ENCODE measurements at places on chromosomes 3 and 15.

DNA sequence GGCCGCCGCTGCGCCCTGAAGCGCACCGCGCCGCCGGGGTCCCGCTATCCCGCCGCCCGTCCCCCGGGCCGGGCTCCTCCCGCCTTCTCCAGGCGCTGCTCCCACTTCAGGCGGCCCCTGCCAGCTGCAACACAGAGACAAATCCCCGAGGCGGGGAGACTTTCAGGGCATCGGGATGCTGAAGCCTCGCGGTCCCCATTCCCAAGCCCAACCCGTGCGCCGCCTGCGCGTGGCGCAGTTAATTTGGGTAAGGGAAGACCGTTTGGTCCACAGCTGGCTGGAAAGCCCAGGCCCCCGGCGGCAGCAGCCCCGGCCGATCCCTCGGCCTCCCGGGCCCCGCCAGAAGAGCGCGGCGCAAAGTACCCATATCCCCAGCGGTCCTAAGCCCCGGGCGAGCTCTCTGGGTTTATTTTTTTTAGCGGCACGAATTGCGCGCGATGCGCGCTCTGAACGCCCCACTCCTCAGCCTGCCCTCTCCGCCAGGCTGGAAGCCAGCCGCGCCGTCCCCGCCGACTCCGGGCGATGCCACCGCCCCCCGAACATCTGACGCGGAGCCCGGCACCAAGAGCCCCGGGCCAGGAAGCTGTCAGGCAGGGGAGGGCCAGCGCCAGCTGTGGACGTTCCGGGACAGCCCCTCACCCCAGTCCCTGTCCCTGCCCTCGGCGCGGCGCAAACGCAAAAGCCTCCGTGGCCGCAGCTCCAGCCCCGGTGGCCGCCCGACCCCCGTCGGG is 517 bp downstream of the FBN1 start:
- no peak for DNase-seq

DNA sequence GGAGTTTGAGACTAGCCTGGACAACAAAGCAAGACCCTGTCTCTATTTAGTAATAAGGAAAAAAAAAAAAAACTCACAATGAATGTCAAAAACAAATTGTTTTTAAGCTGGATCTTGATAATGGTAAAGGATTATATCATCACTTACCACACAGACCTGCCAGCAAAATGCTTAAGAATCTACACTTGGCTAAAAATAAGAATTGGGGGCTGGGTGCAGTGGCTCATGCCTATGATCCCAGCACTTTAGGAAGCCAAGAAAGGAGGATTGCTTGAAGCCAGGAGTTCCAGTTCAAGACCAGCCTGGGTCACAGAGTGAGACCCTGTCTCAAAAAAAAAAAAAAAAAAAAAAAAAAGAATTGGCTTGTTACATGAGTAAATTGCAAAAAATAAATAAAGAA is 31.0 kb downstream of the ACAP2 start:
- DNase-seq: no peak

DNA sequence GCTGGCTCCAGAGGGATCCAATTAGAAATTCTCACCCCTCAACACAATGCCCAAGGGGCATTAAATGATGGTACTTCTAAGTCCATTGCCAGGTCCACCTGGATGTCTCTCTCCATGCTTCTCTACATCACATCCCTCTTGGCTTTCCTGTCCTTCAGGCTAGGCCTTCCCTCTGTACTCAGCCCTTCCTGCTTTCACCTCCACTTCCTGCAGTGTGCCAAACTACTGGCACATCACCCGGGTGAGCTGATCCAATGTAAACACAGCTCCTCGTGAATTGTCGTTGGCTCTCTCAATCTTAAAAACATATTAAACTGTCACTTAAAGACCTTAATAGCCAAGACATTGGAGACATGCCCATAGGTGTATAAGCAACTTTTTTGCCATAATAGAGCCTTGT is 4.0 kb downstream of the LMCD1 start:
- DNase-seq: no peak

GRCh38 chr15:90583471-90584252 is 53.9 kb downstream of the CRTC3 start:
- DNase-seq: no peak

DNA sequence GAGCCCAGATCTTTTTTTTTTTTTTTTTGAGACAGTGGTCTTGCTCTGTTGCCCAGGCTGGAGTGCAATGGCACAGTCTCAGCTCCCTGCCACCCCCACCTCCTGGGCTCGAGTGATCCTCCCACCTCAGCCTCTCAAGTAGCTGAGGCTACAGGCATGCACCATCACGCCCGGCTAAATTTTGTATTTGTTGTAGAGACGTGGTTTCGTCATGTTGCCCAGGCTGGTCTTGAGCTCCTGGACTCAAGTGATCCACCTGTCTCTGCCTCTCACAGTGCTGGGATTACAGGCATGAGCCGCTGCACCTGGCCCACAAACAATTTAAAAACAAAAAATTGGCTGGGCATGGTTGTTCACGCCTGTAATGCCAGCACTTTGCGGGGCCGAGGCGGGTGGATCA is 22.6 kb upstream of the SLC6A6 start:
- DNase-seq: no peak

DNA sequence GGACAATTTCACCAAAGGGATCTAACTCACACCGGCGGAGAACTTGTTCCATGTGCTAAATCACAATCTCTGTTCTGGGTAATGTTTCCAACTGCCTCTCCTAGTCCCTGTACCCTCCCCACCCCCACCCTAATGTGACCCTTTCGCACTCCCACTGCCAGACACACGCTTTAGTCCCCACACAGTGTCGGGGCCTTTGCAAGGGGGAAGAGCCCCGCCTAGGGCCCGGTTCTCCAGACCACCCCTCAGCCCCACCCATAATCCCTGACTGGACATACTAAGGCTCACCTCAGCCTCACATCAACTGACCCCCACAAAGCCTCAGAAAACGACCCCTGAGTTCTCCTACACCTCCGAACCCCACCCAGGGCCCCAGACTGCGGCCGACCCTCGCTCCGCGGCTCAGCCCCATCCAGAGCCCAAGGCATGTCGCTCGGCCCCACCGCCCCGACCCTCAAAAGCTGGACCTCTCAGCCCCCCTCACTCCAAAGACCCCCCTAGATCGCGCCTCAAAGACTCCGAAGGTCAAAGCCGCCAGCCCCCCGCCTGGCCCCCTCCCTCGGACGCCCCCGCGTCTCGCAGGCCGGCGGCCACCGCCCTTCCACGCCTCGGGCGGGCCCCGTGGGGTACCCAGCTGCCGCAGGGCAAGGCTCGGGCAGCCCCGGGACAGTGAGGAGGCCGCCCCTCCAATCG is 72.0 kb upstream of the MAP4 start:
- no peak for DNase-seq

GRCh38 chr15:58755956-58756355 is 6.4 kb upstream of the ADAM10 start:
- no peak for DNase-seq

GRCh38 chr3:70360979-70361760 is 48.7 kb upstream of the MDFIC2 start:
- no peak for DNase-seq

GRCh38 chr3:135500034-135500433 is 465.5 kb upstream of the PPP2R3A start:
- no peak for DNase-seq

DNA sequence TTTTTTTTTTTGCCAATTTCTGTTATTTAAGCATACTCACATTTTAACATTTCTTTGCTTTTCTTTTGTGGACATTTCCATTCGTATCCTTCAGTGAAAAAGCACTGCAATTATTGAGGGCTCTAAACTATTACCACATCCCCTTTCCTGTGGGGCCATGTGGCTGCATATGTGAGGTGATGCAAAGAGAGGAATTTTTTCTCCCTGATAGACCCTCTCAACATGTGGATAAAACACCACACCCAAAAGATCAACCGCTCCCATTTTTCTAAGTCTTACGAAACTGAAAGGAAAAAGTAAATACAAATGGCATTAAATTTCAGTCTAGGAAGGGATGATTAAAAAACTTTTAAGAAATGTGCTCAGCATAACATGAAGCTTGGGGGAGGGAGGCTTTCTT is 68.8 kb downstream of the DNAJC13 start:
- DNase-seq: no peak

DNA sequence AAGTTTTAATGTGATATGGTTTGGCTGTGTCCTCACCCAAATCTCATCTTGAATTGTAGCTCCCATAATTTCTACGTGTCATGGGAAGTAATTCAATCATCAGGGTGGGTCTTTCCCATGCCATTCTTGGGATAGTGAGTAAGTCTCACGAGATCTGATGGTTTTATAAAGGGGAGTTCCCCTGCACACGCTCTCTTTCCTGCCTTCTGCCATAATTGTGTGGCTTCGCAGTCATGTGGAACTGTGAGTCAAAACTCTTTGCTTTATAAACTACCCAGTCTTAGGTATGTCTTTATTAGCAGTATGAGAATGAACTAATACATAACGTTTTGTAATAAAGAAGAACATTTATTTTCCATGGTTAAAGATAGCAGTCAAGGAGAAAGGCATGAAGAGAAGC is 39.2 kb upstream of the GOLIM4 start:
- no peak for DNase-seq

DNA sequence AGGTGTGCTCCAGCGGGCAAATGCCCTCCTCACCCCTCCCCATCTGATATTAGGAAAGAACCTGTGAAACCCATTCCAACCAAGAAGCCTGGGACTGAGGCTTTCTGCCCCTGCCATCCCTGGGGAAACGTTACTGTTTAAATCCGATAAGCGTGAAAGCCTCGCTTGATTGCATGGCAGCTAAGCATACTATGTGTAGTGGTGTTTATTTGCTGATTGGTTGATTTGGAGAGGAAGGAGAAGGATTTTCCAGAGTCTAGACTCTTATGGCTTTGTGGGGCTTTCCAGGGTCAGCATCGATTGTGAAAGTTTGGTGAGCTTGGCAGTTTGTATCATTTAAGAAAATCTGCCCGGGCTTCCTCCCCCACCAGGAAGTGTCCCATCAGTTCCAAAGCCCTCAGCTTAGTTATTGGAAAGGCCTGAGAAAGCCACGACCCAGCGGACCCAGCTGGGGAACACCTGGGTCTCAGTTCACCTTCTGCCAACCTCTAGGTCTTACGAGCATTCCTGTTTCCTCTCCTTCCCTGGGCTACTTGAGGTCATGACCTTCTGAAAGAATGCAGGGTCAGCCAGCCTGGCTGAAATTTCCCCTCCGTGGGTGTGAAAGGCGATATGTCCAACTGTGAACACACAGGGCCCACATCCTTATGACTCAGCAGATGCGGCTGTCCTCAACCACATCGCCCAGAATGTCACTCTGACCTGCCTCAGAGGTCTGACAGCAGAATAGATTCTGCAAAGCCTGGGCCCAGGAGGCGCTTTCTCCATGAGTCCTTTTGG is 62.8 kb upstream of the HERC1 start:
- DNase-seq: peak; percentile 74

DNA sequence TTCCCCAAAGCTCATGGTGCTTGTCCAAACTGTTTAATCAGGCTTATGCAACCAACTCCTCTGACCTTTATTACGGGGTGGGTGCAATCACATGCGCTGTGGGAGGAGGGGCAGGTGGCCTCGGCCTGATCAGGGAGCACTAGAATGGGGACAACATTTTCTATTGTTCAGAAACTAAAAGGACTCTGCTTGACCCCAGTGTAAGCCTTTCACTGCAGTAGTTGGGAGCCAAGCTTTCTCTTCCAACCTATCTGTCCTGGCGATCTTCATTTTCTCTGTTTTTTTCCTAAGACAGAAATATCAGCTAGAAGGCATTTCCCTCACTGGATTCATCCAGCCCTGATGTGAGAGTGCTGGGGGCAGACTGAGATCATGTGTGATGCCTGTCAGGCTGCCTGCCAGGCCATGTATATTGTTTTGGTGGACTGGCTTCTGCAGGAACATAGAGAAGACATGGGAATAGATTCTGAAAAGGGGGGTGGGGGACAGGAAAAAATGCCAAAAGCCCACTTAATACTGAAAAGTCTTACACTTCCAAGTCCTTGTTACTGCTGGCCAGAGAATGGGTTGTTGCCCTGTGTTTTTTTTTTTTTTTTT is 627.0 kb upstream of the TBL1XR1 start:
- no peak for DNase-seq

DNA sequence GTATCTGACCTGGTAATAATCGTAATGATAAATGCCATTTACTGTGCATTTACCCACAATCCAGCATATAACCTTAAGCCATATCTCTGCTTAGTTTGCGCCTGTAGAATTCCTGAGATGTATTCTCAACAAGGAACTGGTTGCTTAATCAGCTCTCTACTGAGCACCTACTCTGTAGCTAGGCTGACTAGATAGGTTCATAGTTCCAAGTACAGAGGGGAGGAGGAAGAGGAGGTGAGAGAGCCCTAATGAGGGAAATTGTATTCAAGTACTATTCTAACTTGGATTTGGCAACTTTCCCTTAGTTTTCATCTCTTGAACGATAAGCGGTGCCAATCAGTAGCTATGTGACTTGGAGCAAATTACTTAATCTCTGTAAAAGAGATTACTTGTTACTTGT is 5.6 kb upstream of the AKAP13 start:
- no peak for DNase-seq

GRCh38 chr3:12227833-12228232 is 61.0 kb upstream of the PPARG start:
- DNase-seq: peak; percentile 41

- DNase-seq: no peak
Measured at GRCh38 chr3:194739498-194740284, 54.0 kb downstream of the FAM43A start.

DNA sequence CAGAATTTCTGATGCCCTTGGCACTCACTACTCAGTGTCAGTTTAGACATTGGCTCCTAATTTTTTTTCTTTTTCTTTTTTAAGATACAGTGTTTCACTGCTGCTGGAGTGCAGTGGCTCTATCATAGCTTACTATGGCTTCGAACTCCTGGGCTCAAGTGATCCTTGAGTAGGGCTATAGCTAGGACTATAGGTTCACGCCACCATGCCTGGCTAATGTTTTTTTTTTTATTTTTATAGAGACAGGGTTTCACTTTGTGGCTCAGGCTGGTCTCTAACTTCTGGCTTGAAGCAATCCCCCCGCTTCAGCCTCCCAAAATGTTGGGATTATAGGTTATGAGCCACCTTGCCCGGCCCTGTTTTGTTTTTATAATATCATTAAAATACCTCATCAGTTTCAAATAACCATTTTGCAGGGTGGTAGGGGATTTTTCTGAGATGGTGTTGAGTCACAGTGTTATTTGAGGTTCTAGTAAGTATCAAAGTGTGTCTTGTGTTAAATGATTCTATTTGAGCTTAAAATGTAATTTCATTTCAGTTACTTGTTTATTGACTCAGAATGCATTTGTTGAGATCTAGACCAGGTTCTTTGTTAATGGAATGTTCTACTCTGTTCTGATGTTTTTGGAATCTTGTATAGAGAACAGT is 7.0 kb downstream of the FNDC3B start:
- no peak for DNase-seq

DNA sequence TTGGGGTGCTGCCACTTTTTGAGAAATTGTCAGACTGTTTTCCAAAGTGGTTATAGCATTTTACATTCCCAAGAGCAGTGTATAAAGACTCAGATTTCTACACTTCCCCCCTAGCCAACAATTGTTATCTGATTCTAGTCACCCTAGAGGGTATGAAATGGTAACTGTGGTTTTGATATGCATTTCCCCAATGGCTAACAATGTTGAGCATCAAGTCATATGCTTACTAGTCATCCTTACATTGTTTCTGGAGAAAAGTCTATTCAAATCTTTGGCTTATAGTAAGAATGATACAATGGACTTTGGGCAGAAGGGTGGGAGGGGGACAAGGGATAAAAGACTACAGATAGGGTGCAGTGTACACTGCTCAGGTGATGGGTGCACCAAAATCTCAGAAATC is 73.3 kb downstream of the CSNK1G1 start:
- no peak for DNase-seq

Data from HTR-8/SVneo (cell line).